Stimulated activated CD4-positive, alpha-beta T cell treated with anti-CD3 and anti-CD28 coated beads, TNF-alpha, amount 100 ng/mL, for 24 hours (primary cell): ENCODE measurements at places on chromosomes 4 and X.

DNA sequence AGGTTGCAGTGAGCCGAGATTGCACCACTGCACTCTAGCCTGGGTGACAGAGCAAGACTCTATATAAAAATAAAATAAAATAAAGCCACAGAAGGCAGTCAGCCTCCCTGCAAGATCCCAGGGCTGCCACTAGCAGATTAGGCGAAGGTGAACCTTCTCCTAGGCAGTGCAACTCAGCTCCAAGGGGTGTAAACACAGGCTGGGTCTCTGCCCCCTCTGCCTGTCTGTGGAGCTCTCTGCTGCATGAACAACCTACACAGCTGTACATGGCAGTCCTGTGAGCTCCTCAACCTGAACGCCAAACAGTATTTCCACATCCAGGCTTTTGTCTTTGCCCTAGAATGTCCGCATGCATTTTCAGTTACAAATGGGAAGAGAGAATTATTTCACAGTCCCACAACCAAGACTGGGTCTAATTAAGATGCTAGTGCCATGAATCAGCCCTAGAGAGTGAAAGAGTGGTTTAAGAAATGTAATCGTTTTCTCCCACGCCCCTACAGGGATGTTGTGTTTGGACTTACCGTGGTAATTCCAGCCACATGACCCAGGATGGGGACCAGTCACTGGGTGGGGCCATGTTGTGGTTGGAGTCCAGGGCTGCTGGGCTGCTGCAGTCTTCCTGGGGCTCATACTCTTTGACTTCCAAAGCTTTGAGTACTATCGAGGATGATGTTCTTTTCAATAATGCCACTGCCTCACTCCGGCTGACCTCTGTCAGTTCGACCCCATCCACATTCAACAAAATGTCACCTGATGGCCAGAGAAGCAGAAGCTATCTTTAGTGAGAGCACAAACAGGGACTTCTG is 99.0 kb downstream of the FIP1L1 start:
- no peak for DNase-seq

- DNase-seq, result no peak
Measured at GRCh38 chr4:113845138-113845537, 83.6 kb upstream of the CAMK2D start.

GRCh38 chr4:139171876-139172691 is 4.9 kb downstream of the ELF2 start:
- DNase-seq, result peak; percentile 13

DNA sequence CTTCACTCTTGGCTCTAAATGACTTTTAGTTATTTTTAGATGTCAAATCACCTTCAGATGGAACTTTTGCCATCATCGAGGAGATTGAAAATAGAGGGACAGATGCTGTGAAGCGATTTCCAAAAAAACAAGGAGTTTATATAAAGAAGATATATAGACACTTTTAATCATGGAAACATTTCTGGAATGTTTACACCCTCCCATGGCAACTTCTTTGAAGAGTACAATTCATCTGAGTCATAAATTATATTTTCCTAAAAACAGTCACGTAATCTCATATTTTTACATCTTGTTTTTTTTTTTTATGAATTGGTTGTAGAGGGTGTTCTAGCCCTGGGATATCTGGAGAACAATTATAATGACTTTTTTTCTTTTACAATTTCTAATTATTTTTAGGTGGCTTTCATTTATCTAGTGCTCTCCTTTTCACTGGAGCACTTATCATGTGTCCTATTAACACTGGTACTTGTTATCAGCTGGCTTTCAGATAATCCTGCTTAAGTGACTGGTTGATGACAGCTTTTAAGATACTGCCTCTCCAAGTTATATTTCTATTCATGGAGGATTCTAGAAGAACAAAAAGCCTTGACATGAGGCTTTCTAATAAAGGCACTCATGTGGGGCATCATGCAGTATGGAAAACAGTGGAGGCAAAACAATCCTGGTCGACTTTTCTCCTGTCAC is 24.9 kb downstream of the PCDH7 start:
- DNase-seq, result no peak

DNA sequence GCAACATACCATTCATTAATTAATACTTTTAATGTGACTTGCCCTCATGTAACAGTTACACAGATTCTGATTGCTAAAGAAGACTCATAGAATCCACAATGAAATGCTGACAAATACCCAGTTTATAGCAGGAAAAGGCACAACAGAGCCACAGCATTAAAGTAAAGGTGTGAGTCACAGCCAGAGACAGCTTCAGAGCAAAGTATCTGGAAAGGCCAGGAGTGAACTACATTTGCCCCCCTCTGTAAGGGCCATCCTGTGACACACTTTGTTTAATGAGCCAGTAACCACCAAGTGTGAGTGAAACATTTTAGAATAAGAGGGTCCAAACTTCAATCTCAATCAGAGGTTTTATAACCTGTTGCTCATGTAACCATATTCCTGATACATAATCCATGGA is 133.8 kb upstream of the TACR3 start:
- no peak for DNase-seq

- DNase-seq, result no peak
Measured at GRCh38 chr4:107069049-107069448, 32.9 kb upstream of the DKK2 start.

- DNase-seq, result no peak
Measured at GRCh38 chr4:6402566-6403399, 69.6 kb downstream of the PPP2R2C start.

- DNase-seq, result no peak
Measured at GRCh38 chrX:112642349-112642748, 37.4 kb downstream of the LHFPL1 start.

DNA sequence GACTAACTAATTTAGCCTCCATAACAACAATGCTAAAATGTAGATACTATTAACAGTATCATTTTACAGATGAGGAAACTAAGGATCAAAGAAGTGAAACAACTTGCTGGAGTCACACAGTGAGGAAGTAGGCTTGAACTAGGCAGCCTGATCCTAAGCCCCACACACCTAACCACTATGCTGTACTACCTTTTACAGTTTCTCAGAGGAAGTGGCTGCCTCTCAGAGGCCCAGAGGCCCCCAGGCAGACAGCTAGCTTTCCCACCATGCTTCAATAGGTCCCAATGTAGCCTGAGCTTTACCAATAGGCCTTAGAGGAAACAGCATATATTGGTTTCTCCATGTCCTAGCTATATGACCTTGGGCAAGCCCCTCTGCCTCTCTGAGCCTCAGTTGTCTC is 69.4 kb upstream of the PJA1 start:
- DNase-seq, result no peak

GRCh38 chr4:28886934-28887333 is 1833.2 kb upstream of the PCDH7 start:
- DNase-seq, result no peak

- no peak for DNase-seq
Measured at GRCh38 chr4:185352741-185353140, 43.0 kb downstream of the LRP2BP start.

DNA sequence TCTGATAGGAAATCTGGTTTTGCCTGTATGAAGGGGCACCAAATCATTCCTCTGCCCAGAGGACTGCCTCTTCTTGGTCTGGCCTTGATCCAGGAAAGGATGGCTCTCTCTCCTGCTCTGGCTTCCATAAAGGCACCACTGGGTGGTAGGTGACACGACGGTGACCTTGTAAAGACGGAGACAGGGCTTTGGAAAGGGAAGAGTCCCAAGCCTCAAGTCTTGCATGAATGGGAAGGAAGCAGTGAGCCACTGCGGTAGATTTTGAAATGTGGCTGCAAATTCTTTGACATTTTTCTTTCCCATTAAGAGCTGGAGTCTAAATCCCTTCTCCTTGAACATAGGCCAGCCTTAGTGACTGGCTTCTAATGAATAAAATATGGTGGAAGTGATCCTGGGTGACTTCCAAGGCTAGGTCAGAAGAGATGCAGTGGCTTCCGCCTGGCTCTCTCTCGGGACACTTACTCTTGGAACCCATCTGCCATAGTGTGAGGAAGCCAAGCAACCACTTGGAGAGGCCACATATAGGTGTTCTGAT is 347.4 kb downstream of the BCOR start:
- no peak for DNase-seq

DNA sequence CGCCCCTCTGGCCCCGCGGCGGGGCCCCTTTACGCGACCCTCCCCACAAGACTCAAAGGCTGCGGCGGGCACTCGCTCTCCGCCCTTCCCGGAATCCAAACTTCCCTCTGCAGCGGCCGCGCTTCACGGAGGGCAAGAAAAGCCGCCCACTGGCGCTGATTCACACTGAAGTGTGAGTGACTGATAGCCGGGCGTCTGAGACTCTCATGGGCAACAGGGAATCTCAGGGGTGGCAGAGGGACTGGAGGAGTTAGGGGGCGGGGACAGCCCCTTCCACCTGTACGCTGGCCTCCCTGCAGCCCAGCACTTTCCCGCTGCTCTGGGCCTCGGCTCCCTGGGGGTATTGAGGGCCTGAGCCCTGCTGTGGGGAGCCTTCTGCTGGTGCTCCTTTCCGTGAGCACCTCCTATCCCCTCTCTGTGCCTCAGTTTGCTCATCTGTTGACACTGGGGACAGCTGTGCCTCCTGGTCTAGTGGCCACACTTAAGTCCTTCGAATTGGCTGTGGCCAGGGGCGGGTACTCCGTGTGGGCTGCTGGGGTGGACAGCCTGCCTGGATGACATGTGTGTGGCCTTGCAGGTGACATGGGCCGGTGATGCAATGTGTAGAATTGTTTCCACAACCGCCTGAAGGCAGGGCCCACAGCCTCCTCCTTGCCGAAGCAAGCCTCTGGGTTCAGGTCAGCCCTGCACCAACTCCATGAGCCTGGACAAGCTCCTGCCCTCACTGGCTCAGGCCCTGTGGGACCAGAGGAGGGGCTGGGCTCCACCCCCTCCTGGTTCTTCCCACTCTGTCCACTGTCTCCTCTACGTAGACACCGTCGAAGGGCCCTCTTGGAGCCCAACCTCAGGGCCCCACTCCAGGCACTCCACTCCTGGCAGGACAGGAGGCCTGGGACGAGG is 951 bp downstream of the SH3BP2 start:
- no peak for DNase-seq

DNA sequence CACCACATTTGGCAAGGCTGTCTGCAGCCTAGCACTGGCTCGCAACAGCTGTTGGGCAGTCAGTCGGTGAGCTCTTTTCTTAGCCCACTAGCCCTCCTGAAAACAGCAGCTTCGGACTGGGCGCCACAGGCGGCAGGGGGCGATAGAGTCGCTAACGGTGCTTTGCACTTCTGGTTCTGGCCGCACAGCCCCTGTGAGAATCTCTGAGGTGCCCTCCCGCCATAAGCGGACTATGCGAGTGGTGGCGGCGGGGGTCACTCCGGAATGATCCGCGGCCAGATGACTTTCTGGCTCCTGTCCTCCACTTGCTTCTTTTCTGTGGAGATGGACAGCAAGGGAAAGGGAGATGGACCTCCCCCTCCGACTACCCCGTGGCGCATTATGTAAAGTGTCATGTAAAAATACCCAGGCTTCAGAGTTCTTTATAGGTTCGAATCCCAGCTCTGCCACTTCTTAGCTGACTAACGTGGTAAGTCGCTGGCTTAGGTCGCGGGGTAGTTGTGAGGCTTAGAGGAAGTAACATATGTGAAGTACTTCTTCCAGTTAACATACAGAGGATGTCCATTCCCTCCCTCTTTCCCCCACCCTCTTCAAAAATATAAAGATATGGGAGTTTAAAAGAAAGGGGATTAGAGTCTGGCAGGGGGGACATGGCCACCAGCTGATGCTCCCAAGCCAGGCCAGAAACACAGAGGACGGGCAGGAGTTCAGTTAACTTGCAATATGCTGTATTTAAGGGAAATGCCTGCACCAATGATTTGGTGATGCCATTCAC is 11.0 kb downstream of the ARHGAP36 start:
- no peak for DNase-seq

DNA sequence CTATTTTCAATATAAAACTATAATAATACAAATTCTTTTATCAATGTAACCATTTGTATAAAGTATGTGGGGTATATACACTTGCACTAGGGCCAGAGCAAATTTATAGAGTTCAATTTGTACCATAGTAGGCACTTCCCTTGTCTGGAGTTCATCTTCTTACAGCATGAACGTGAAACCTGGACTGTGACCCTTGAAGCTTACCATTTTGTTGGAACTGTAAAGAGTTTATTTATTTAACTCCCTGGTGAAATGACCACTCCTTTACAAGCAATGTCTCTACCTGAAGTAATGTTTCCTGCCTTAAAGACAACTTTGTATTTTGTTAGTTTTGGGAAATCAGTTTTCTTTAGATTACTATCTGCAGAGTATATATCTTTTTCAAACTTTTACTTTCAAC is 188.2 kb downstream of the ARAP2 start:
- no peak for DNase-seq

DNA sequence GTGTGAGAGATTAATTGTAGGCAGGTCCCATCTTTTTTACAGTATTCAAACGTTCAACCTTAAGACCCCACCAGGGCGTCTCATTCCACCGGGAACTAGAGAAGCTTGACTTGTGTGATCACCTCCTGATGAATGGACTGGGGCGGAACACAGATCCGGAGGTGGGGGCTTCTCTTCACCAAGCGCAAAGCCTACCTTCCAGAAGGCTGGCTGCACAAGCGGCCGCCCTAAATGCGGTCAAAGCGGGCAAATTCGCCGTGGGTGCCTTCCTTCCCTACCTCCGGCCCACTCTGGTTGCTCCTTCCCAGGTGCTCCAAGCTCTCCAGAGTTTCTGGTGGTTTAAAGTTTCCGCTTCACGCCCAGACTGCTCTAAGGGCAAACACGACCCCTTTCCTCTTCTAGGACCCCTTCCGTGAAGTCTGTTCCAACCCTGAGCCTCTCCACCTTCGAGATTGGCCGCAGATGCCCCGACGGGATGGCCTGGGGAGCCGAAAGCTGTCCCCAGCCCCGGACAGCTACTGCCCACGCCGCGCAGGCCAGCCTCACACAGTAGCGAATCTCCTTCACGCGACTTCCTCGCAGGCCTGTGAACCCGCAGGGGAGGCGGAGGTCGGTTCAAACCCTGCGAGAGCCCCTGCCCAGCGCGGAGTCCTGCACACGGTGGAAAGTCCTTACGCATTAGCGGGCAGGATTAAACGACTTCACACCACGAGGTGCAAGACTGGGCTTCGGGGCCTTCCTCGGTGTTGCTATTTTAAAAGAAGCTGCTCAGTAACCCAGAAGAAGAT is 1.6 kb upstream of the WWC2 start:
- no peak for DNase-seq

GRCh38 chrX:151763711-151764110 is 29.2 kb downstream of the CNGA2 start:
- no peak for DNase-seq

GRCh38 chr4:71827826-71828225 is 43.9 kb upstream of the GC start:
- no peak for DNase-seq

DNA sequence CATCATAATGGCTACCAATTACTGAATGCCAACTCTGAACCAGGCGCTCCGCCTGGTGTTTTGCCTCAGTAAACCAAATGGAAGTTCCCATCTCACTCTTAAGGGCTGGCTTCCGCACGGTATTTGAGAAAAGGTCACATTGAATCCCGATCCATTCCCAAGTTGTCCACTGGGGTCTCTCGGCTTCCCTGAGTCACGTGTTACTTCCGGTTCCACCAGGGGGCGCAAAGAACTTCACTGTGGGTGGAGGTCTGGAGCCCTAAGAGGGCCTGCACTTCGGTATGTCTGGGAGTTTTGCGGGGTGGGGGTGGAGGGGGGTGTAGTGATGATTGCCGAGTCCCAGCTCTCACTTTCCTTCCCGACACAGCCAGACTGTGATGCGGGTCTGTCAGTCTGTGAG is 13.4 kb upstream of the NHS start:
- no peak for DNase-seq

- DNase-seq, result no peak
Measured at GRCh38 chr4:135244696-135245095, 1043.1 kb upstream of the PABPC4L start.
